Stimulated activated CD8-positive, alpha-beta memory T cell treated with anti-CD3 and anti-CD28 coated beads, Interleukin-15, amount 100 ng/mL, for 24 hours (primary cell): ENCODE measurements at places on chromosomes 4 and X.

GRCh38 chr4:40038977-40039376, 17.7 kb upstream of the N4BP2 start:
- no peak for DNase-seq

- DNase-seq = no peak
Measured at GRCh38 chr4:7524064-7524682, 89.4 kb upstream of the PSAPL1 start.

DNA sequence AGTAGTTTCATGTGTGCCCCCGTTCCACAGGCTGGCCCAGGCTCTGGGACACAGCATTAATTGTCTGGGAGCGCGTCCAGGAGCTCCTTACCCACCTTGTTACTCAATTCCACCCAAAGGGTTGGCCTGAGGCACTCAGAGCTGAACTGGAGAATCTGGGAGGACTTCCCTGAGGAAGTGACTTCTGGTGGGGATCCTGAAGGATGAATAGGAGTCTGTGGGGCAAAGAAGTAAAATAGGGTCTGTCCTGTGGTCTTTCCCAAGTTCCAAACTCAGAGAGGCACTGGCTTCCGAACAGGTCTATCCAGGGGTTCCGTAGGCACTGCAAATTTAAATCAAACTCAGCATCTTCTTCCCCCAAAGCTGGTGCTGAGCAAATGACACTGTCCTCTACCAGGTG, 204.3 kb downstream of the AFAP1 start:
- no peak for DNase-seq

- DNase-seq = no peak
Measured at GRCh38 chr4:41918278-41918677, 17.0 kb upstream of the TMEM33 start.

DNA sequence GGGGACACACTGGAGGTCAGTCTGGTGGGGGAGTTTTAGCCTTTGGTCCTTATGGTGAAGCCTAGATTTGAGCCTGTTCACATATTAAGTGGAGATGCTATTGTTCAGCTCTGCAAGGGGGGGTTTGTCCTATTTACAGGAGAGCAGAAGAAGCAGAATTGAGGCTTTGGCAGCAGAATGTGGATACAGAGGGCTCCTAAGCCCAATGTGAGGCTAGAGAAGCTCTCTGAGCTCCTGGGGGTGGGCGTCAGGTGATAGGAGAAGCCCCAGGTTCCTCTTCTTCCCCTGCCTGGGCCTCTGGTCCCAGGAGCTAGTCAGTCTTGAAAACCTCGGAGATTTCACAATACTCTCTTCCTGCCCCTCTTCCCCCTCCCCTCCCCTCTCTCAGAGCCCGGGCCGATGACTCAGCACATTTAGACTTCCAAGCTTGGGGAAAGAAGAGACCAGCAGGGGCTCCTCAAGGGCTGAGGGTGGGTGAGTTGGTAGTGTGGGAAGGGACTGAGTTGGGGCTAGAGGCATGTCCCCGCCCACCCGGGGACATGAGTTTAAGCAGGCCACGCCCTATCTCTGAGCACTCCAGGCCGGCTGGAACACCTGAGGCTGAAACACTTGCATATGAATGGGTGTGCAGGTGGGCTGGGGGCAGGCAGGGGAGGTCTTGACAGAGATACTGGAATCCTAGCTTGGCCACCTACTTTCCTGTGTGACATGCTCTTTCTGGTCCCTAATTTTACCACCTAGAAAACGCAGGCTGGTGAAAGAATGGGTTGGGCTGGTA, 3.4 kb downstream of the TFE3 start:
- no peak for DNase-seq

DNA sequence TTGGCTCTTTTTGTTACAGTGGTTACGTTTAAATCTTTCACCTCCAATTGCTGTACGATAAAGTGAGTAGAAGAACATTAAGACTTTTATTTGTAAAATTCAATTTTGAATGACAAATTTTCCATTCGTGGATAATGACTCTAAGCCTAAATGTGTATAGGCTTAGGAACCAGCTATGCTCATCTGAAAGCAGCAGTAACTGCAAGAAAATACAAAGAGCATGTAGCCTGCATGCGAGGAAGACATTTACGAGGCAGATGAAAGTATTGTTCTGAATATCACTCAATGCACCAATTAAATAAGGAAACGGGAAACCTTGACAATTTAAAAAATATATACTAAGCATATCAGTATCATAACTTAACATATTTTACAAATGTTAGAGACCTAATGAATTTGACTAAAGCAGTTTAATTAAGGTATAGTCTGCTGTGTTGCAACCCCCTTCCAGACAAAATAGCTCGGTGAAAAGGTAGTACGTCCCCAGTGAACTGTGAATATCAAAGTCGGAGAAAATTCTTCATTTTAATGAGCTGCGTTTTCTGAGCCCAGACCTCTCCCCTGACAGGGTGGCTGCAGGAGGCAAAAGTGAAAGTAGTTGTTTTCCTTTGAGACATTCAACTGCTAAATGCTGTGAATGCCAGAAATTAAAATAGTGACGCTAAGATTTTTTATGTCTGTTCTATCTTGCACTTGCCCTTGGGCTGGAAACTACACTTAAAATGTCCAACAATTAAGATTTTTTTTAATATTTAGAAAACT, 1236.5 kb upstream of the TENM3 start:
- DNase-seq = no peak

GRCh38 chr4:21656832-21657231, 291.7 kb downstream of the KCNIP4 start:
- DNase-seq = no peak

GRCh38 chrX:22135171-22135711, 103.1 kb downstream of the PHEX start:
- DNase-seq = no peak
